Vagina (tissue), 2 donors: ENCODE measurements at places on chromosomes 16 and 17.

DNA sequence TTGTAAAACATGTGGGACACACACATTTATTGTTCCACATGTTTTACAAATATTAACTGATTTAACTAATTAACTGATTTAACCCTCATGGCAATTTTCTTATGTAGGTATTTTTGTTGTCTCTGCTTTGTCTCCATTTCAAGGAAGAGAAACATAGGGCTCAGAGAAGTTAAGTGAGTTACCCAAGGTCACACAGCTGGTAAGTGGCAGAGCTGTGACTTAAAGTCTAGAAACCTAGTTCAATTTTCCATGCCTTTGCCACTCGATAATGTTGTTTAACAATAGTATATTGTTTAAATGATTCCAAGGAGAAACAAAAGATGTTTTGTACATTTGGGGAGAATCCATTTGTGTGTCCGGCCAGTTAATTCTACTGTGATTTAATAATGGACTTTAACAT is 284.1 kb upstream of the CDH5 start:
- DNase-seq: no peak

- no peak for DNase-seq
Measured at GRCh38 chr17:32161506-32162365, 19.4 kb downstream of the RHOT1 start.

DNA sequence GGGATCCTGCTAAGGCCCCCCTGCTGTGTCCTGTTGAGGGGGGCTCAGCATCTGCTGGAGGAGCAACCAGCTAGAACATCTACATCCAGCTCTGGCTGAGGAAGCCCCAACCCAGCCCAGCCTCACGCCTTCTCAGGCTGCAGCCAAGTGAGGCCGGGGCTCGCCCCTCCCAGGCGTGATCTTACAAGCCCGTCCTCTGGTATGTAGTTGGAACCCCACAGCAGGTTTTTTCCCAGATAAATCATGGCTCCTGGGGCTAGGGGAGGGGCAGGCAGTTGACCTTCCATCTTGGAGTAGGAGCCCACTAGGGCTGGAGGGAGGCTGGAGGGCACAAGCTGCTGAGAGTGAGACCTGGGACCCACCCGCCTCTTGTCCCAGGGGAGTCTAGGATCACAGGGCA is 4.7 kb downstream of the FAM83G start:
- DNase-seq: no peak

DNA sequence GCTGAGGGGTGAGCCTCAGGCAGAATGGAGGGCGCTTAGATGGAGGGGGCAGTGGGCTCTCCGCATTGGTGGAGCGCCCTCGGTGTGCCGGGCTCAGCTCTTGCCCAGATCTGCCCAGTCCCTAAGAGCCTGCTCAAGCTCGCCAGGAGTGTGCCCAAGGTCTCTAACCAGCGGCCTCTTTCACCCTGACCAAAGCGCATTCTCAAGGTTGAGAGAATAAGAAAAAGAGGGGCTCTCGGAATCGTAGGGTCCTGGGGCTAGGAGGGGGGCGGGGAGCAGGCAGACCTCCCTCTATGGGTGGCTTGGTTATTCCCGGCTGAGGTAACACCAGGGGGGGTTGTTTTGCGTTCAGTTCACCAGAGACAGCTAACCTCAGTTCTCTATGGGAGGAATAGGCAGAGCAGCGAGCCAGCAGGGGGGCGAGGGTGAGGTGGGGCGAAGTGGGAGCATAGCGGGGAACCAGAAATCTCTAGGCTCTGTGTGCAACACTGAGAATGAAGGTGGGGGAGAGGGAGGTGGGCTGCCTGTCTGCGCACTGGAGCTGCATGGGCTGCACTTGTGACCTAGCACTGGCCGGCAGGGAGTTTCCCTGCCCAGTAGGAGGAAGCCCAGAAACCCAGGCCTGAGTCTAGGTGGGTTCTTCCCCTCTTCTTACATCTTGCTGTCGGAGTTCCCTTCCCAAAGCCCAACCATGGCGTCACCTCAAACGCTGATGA is 3.0 kb downstream of the TMEM132E start:
- no peak for DNase-seq

- no peak for DNase-seq
Measured at GRCh38 chr17:82487910-82488309, 29.4 kb downstream of the NARF start.

DNA sequence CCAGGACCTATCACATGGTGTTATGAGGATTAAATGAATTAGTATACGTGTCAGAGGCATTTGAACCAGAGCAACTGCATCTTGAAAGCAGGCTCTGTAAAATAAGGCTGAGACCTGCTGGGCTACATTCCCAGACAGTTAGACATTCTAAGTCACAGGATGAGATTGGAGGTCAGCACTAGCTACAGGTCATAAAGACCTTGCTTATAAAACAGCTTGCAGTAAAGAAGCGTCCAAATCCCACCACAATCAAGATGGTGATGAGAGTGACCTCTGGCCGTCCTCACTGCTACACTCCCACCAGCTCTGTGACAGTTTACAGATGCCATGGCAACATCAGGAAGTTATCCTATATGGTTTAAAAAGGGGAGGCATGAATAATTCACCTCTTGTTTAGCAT is 71.8 kb downstream of the IRF8 start:
- no peak for DNase-seq

GRCh38 chr17:60664022-60664421 is 13.6 kb upstream of the BCAS3 start:
- no peak for DNase-seq

- DNase-seq: no peak
Measured at GRCh38 chr16:55017321-55017720, 86.7 kb downstream of the IRX5 start.

- no peak for DNase-seq
Measured at GRCh38 chr16:50591800-50592771, 43.9 kb downstream of the NKD1 start.

GRCh38 chr16:1193825-1194581 is 31.1 kb downstream of the TPSG1 start:
- no peak for DNase-seq

- DNase-seq: no peak
Measured at GRCh38 chr17:45293413-45294211, 23.2 kb downstream of the MAP3K14 start.

DNA sequence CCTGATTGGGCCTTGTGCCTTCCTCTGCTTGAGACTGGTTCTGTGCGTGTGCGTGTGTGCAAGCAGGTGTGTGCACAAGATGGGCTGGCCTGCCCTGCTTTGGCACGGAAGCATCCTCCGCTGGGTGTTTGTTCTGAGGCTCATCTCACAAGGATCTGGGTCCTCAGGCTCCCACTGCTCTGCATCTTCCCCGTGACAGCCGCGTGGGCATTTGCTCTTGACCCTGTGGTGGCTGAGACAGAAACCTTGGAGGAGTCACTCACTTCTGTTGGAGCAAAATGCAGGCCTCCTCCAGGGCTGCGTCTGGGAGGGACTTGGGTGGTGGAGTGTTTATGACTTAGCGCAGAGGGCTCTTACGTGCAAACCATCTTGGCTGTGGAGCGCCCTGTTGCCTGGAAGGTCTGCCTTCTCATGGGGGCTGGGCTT is 119.2 kb downstream of the RPTOR start:
- no peak for DNase-seq

GRCh38 chr17:4256952-4257351 is 6.8 kb downstream of the ANKFY1 start:
- DNase-seq: no peak

DNA sequence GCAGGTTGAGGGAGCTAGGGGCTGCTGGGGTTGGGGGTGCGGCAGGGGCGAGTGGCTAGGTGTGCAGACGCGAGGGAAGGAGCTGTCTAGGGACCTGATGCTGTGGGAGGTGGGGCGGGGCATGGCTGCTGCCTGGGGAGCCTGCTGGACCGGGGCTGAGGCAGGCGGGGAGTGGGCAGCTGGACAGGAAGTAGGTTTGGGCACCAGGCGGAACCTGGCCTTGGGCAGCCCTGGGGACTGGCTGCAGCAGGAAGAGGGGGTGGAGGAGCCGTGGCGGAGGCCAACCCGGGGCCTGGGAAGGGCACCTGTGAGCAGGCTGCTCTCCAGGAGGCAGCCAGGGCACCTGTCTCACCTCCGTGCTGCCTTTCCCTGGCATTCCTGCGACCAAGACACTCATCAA is 5.9 kb upstream of the DNASE1L2 start:
- DNase-seq: no peak

DNA sequence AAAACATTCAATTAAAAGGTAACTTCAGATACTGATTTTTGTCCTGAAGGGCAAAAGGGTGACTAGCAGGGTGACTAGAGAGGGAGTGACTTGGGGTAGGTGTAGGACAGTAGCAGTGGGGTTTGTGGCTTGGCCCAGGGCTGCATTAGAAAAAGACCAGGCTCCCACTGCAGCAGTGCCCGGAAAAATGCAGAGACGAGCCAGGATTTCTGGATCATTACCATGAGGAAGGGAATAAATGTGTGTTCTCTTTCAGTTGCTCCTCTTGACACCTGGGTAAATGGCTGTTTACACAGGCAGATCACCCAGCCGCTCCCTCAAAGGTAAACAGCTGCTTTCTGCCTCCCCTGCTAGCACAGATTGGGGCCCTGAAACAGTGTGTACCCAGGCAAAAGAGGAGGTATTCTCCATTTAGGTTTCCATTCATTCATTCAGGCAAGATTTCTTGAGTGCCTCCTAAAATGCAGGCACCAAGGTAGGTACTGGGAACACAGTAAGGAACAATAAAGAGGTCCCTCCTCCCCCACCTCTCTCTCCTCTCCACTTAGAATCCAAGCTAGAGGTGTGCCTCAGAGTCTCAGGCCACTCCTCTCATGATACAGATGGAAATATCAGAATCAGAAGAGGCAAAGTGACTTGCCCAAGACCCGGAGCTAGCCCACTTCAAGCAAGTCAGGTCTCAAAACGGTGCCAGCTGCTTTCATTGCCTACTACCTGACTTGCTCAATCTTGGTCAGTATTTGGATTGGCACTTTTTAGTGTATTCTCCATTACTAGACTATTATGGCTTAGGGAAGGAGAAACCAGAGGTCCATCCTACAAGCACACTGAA is 15.2 kb upstream of the TOX3 start:
- no peak for DNase-seq

DNA sequence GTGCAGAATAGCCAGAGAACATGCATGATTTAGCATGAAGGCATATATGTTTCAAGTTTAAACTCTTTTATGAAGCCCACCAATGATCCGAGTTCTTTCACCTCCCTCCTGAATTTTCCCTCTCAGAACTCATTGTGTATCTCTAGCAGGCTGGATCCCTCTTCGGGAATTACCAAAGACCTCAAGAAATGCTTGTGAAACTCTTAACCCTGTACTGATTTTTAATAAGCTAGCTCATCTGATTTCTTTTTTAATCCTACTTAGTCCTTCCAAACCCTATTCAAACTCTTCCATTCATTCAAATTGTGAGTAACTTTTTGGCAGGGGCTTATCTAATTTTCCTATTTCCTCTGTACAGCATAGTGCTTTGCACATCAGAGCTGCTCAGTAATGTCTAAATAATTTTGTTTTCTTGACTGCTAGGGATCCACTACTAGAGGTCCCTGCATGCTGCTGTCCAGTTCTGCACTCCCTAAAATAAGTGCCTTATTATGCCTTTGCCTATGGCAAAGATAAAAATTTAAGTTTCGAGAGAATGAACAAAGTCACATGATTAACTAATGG is 723.8 kb downstream of the CDH11 start:
- no peak for DNase-seq

DNA sequence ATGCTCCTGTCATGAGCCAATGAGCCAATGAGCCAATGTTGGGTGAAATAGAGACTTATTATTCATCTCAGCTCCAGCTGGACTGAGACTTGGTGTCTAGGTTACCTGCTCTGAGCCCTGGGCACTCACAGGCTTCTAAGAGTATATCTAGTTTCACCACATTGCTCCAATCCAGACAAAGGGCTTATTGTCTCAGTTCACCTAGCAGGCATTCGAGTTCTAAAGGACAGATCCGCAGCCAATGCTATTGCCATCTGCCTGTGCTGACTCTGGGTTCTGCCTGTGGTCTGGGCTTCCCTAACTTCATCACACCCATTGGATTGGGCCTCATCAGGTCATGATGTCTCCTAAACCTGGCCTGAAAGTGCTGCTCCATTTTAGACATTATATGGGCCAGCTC is 66.1 kb upstream of the HS3ST4 start:
- no peak for DNase-seq

GRCh38 chr17:79005063-79005861 is 4.3 kb downstream of the CANT1 start:
- DNase-seq: no peak

GRCh38 chr17:54623746-54624145 is 276.9 kb upstream of the TOM1L1 start:
- no peak for DNase-seq

DNA sequence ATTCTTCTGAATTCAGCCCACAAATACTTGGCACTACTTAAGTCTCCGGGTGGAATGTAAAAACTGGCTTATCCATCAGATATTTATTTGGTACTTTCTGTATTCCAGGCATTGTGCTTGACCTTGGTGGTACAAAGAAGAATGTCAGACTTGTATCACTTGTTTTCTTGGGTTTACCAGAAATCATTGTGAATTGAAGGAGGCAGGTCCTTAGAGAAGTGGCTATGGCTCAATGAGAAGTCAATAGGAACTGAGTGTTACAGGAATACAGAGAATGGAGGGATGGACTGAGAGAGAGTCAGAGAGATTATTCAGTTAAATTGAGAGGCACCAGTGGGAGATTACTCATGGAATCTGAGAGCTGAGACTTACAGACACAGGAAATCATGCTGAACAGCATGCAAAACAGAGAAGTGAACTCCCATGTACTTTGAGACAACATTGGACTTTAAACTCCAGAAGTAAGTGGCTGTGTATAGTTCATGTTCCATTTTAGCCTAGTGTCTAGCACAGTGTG is 704.1 kb downstream of the CDH11 start:
- no peak for DNase-seq

DNA sequence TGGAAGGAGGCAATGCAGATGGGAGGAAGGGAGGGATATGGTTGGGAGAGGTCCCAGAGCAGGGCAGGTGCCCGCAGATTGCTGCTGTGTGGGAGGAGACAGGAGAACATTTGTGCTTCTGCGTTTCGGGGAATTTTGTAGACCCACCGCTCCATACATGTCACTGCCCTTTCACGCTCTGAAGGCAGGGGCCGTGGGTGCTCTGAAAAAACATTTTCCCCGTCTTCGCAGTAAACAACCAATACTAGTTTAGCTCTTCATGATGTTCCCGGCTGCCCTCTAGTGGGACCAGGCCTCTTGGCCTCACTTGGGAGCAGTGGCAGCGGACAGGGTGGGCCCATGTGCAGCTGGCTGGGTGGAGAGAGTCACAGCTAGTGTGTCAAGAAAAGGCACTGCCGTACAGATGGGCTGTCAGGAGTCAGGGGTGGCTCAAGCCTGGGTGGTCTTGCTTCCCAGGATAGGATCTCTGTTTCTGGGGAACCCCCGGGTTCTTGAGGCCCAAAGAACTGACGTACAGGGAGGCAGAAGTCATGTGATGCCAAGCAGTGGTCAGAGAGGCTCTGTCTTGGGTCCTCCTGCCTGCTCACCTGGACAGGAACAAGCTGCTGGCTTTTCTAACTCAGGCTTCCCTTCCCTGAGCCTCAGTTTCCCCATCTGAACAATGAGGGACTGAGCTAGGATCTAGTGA is 46.5 kb upstream of the CPNE2 start:
- no peak for DNase-seq
